ENCODE measurements at places on chromosomes 6 and 20.
A peak's percentile ranks its signal among the peaks of the same experiment; 100 is the strongest.

- DNase-seq = no peak
These were observed 22.1 kb downstream of the RUNX2 start for GRCh38 chr6:45350186-45350710.

DNA sequence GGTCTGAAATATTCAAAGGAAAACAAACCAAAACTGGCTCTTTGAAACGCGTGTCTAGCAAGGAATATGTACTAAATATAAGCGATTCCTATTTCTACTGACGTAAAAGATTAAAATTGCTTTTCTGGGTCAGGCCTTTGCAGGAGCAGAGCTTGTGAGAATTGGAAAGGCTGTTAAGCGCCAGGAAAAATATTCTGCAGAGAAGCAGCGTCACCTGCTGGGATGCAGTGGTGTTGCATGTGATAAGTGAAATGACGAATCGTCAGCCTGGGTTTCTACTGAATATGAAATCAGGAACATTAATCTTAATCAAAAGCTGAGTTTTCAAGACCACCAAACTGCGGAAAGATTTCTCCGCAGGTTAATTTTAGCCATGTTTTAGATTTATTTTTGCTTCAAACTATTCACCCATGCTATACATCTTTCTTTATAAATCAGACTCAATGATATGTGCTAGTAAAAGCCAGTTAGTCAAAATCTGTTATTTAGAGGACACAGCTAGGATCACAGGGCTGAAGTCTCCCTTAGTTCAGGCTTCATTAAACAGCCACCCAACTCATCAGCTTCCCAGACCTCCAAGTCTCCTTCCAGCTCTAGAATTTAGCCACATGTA, 67.4 kb downstream of the ALDH8A1 start:
- DNase-seq = peak; percentile 14

DNA sequence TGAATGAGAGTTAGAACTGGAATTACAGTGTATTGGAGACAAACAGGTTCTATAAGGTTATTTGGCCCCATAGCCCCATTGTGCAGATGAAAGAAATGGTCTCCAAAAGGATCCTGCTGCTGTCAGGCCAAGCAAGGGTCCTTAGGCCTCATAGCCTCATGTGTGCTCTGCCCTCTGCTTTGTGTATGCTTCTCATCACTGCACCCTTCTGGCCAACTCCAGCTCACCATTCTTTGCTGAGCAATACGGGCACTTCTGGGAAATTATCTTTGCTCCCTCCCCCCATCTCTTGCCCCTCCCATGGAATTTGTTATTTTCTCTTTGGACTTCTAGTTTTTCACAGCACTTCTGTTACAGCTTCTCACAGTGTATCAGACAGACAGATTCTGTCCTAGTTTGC, 298.8 kb downstream of the FOXA2 start:
- DNase-seq = no peak

DNA sequence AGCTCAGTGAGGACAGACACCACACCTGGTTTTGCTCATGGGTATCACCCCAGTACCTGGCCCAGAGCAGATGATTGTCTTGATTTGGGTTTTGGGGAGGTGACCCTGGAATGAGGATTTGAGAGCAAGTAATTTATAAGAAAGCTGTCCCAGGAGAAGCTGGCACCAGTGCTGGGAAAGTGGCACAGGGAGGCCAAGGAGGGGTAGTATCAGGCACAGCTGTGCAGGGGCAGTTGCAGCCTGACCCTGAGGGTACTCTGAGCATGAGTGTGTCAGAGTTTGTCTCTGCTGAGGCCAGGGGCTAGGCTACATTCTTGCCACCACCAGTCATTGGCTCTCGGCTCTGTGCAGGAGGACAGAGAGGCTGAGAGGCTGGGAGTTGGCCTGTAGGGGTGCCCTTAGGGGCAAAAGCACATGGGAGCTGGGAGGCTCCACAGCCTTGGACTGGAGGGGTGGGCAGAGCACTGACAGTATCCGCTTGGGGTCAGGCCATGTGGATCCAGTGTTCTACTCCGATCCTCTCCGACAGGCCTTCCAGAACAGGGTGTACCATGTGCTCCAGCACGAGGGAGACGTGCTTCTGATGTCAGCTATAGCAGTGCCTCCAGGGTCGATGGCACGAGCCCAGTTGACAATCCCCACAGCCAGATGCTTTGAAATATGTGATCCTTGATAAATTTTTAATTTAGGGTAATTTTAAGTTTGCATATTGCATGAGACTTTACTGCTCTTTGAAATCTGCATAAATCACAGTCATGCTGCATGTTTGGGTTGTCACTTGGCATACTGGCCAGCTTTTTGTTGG, 121.3 kb downstream of the PHACTR3 start:
- no peak for DNase-seq

DNA sequence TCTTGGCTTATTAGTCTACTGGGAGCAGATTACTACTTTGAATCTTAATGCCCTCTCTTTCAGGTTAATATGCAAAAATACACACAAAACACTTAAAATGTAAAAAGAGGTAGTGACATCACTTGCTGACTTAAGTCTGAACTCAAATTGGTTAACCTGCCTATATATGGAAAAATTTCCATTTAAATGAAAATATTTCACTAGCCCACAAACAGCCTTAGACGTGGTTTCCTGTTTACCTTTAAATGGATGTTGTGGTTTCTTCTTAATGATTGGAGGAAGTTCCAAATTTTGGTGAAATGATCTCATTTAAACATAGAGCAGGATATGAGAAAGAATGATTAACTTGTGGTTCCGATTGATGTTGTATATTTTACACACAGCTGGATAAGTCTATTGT, 553.7 kb downstream of the CD109 start:
- no peak for DNase-seq

GRCh38 chr6:117906958-117907600, at the start of gene SLC35F1:
Gene SLC35F1 (plus strand): TSS chr6:117907264.
- DNase-seq = no peak
